ENCODE measurements at places on chromosomes 16 and 17. TPM values are rescaled to one million over a fixed set of nuclear protein-coding genes. Genes with fewer than 3 reads are reported as not detected.

Gene ZNF821
- 5.9 TPM for total RNA-seq

Gene TEKT1
- not detected for total RNA-seq

Gene SHISA6
- total RNA-seq = not detected

Gene CCDC200
- total RNA-seq = not detected

Gene WDR81
- 21.4 TPM for total RNA-seq

Gene LLGL2
- total RNA-seq = 0.32 TPM

Gene KRTAP4-6
- total RNA-seq = not detected

Gene CDK3
- total RNA-seq = 0.78 TPM

Gene PITPNM3
- total RNA-seq = 7.1 TPM

Gene CHST5
- total RNA-seq = 0.13 TPM

Gene CCL14
- not detected for total RNA-seq

Gene HOXB3
- total RNA-seq = not detected

Gene NPIPB8
- under 0.01 TPM for total RNA-seq
